Glomerular endothelial cell (primary cell): ENCODE measurements at places on chromosomes 3 and 15.

DNA sequence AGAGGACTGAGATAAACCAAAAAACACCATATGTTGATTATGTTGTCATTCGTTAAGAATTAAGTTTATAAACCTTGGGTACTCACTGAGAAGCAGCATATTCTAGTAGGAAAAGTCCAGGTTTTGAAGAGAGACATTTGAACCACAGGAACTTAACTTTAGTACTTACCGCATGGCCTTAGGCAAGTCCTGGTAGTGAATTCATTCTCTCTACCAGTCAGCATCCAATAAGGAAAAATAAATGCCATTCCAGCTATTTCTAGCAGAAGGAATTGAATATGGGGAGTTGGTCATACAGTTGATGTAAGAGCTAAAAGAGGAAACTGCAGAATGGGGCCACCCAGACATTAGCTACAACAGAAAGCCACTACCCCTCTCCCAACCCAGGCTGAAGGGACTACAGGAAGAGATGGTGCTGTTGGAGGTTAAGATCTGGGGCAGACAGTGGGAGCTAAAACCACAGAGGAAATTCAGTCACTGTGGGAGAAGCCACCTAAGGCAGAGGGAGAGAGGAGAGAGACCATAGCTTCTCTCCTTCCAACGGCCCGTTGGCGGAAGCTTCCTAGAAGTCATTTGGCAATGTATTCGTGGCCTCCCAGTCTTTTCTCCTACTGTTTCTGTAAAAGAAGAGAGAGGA is 133.8 kb upstream of the RARB start:
- no peak for DNase-seq

- DNase-seq: no peak
These were observed 3.8 kb downstream of the PLCH1 start for GRCh38 chr3:155741101-155741500.

DNA sequence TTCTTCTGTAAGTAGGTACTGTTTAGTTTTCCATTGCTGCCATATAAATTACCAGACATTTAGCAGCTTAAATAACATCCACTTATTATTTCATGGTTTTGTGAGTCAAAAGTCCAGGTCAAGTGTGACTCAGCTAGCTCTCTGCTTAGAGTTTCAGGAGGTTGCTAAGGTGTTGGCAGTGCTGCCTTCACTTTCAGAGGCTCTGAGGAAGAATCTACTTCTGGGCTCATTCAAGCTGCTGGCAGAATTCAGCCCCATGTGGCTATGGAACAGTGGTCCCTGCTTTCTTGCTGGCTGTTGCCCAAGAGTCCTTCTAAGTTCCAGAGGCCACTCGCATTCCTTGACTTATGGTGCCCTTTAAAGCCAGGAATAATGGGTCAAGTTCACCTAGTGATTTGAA is 4.5 kb downstream of the CFAP44 start:
- no peak for DNase-seq

- DNase-seq: no peak
These were observed 46.5 kb downstream of the BBS4 start for GRCh38 chr15:72732516-72732915.

- DNase-seq: no peak
These were observed 11.7 kb downstream of the MGA start for GRCh38 chr15:41671656-41672648.

GRCh38 chr3:56960234-56960917 is 100.1 kb upstream of the SPATA12 start:
- DNase-seq: no peak

GRCh38 chr15:60757831-60758570 is 279.1 kb upstream of the ICE2 start:
- no peak for DNase-seq

- DNase-seq: no peak
These were observed 38.5 kb downstream of the TAMM41 start for GRCh38 chr3:11808231-11808630.

- DNase-seq: no peak
These were observed 69.8 kb upstream of the ARL8B start for GRCh38 chr3:5052247-5052646.
